Activated T-cell treated with anti-CD3 and anti-CD28 coated beads, Interleukin-2, amount 50 U/mL, for 72 hours (primary cell): ENCODE measurements at places on chromosomes 12 and 14. TPM values are rescaled to one million over a fixed set of nuclear protein-coding genes. Genes with fewer than 3 reads are reported as not detected.

Gene CIROP
- not detected for total RNA-seq

Gene IL31
- total RNA-seq, result 8.0 TPM

Gene OTX2
- not detected for total RNA-seq

Gene AQP2
- total RNA-seq, result not detected

Gene SLC4A8
- total RNA-seq, result 1.9 TPM

DNA sequence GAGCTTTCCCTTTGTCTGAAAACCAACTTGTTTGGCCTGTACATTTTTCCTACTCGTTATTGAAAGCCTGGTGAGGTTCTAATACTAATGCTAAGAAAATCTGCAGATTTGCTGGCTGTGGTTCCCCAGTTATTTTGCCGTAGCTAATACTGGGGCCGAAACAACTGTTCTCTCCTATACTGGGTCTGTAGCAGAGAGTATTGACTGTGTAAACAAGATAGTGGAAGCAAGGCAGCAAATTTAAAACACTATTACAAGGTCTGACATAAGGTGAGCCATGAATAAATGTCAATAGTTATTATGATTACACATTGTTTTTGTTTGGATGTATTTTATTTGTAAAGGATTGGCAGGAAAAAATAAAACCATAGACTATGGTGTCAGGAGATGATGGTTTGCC is 1244.0 kb downstream of the AACS start:
- DNase-seq, result no peak

Gene SMIM41
- total RNA-seq, result not detected

DNA sequence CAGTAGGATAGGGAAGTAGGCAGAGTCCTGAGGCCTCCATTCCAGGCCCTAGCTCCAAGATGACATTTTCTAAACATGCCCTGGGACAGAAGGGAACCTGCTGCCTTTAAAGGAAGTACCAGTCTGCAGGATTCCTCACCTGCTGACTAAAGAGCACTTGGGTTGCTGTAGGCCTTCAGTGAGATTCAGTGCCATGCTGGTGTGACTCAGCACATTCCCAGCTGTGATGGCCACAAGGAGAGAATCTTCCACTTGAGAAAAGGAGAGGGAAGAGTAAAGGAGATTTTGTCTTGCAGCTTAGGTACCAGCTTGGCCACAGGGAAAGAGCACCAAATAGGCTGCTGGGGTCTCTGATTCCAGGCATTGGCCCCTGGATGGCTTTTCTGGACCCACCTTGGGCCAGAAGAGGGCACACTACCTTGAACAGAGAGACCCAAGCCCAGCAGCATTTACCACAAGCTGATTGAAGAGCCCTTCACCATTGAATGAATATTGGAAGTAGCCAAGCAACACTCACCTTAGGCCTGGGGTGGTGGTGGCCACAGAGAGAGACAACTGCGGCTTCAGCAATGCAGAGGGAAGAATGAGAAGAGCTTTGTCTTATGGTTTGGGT is 498.3 kb downstream of the KCNH5 start:
- DNase-seq, result no peak

DNA sequence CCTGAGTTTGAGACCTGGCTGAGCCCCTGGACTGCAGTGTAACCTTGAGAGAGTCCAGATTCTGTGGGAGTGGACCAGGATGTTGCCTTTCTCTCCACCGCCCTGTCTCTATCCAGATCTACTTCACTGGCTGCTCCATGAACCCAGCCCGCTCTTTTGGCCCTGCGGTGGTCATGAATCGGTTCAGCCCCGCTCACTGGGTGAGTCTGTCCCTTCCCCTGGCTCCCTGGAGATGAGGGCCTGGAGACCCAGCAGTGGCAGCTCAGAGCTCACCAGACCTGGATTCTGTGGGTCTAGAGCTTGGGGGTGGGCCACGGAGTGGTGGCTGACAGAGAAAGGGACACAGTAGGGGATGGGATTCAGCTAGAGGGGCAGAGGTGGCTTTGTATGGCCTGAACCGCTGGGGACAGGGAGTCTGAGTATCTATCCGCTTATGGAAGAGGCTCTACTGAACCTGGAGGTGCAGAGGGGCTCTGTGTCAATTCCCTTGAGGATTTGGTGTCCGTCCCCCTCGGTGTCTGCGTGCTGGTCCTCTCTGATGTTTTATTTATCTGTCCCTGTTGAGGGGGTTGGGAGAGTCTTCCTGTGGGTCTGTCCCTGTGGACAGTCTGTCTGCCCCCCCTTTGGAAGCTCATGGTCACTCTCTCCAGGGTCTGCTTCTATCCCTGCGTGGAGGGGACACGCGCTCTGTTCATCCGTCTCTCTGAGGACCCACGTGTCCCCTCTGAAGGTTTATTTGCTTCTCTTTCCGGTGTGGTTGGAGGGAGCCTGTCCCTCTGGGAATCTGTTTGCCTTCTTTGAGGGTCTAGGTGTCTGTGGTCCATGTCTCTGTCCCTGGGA is 2.5 kb downstream of the AQP5 start:
- DNase-seq, result no peak

DNA sequence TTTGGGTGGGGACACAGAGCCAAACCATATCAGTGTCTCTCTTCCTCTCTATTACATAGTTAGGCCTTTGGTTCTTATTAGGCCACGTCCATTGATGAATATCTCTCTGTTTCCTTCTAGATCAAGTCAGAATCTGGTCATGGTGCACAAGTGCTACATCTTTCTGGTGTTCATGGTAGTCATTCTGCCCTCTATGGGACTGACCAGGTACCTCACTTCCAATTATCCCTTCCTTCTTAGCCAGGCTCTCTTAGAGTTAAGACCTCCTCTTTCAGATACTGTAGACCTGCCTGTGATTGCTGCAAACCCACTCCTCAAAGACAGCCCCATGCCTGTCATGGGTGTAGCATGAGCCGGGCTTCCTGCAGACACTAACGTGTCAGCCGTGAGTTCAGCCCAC is 25.2 kb downstream of the NGB start:
- DNase-seq, result no peak

GRCh38 chr14:100619396-100620254 is 32.4 kb upstream of the BEGAIN start:
- no peak for DNase-seq

- DNase-seq, result peak; percentile 89
Observed at GRCh38 chr14:101823511-101824120, 62.1 kb downstream of the PPP2R5C start.

GRCh38 chr12:55906056-55906455 is 21.6 kb downstream of the PYM1 start:
- no peak for DNase-seq

DNA sequence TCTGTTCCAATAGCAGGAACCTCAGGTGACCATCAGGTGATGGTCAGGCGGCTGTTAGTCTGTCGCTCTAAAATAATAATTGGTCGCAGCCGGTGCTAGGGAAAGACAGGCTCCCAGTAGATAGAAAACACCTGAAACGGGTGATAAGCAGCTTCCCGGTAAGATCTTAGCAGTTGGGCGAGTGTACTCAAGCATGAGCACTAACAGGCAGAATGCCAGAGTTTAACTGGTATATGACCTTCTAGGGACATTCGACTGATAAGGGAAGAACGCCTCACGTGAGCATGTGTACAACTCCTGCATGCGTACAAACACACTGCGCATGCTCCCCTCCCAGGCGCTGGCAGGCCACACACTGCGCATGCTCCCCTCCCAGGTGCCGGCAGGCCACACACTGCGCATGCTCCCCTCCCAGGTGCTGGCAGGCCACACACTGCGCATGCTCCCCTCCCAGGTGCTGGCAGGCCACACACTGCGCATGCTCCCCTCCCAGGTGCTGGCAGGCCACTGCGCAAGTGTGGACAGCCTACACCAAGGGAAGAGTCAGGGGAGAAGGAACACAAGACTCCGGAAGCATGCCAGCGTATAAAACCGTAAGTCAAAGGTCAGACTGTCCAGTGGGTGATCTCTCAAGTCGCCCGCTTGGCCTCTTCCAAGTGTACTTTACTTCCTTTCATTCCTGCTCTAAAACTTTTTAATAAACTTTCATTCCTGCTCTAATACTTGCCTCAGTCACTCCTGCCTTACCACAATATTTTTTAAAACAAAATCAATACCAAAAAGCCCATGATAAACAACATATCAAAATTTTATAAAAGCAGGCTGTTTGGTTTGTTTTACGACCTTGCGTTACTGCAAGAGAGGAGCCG is 24.5 kb downstream of the GPRC5D start:
- DNase-seq, result peak; percentile 56

Gene CCT2
- 162 TPM for total RNA-seq

GRCh38 chr14:106845286-106846087 is 1319.1 kb downstream of the TMEM121 start:
- peak; percentile 70 for DNase-seq

GRCh38 chr14:97916669-97917568 is 1119.7 kb downstream of the VRK1 start:
- DNase-seq, result no peak

Gene ATF7IP
- total RNA-seq, result 129 TPM

Gene SRSF5
- 428 TPM for total RNA-seq

Gene OLR1
- not detected for total RNA-seq
